Ureter (tissue), 1 donor: ENCODE measurements at places on chromosomes 16 and 17.
A peak's percentile ranks its signal among the peaks of the same experiment; 100 is the strongest.

- DNase-seq: peak; percentile 98
These were observed 115.8 kb downstream of the NPIPB11 start for GRCh38 chr16:29290631-29291247.

DNA sequence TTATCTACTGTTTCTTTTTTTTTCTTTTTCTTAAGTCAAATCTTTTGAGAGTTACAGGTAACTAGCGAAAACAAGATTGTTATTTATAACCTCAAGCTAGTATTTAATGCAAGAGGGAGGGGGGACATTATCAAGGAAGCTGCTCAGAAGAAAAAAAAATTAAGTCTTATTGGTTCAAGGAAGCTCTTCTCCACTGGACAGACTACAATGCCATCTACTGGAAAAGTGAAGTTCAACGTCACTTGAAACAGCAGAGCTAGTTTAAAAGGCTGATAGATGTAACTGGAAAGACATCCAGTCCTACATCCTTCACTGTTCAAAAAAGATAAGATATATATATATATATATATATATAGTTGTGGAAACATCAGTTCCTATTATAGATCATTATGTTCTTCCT is 418.0 kb upstream of the PSMD7 start:
- no peak for DNase-seq

GRCh38 chr16:82037666-82038065 is 2.6 kb downstream of the HSD17B2 start:
- DNase-seq: no peak

GRCh38 chr17:3514873-3515272 is 39.1 kb downstream of the ASPA start:
- DNase-seq: no peak
